ENCODE measurements at places on chromosomes 12 and 14. TPM values are rescaled to one million over a fixed set of nuclear protein-coding genes. Genes with fewer than 3 reads are reported as not detected.

OR6C3 gene
- not detected for polyA plus RNA-seq

DNA sequence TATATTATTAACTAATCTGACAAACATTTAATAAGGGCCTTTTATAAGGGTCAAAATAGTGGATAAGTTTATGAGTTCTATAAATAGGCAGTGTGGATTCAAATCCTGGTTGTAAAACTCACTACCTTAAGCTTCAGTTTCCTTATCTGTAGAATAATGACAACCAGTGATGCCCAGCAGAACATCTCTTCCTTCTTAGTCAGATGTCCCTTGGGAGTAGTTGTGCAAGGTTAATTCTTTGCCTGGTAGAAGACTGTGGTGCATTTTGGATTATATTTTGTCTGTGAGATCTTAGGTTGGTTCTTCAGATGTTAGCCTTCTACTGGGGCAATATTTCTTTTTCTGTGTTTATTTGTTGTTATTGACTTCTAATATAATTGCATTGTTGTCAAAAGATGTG, 59.5 kb downstream of the ARID2 start:
- DNase-seq, result no peak

- no peak for DNase-seq
These were observed 15.3 kb upstream of the PIK3C2G start for GRCh38 chr12:18246066-18246465.

DNA sequence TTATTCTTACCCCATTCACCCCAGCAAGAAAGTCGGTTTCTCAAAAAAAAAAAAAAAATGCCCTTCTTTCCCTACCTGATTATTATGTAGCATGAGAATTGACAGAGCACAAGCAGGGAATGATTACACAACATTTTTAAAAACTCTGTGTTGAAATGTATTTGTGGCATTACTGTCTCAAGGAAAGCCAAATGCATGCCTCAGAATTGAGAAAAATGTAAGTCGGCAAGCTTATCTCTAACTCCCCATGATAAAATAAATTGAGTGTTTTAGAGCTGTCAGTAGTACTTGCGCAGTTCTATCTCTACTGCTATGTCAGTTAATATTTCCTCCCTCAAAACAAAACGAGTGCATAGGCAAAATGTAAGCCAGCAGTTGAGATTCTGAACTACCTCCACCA, 25.7 kb downstream of the ANO4 start:
- DNase-seq, result no peak
